ENCODE measurements at places on chromosomes 3 and 15.

- no peak for DNase-seq
Measured at GRCh38 chr3:127043731-127044510, 61.0 kb downstream of the PLXNA1 start.

DNA sequence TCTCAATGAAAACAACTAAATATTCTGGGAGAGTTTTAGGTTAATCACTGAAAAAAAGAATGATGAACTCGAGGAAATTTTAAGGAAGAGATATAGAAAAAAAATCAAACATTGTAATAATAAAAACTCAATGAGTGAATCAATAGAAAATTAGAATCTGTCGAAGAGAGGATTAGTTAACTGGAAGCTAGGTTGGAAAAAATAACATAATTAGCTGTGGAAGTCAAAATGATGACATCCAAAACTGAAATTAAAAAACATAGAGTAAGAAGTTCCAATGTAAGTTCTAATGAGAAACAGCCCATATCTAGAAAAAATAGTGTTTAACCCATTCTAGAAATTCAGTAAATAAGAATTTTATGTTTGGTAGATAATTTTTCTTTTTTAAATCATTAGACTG lies 299.3 kb upstream of the RARB start:
- DNase-seq = no peak

DNA sequence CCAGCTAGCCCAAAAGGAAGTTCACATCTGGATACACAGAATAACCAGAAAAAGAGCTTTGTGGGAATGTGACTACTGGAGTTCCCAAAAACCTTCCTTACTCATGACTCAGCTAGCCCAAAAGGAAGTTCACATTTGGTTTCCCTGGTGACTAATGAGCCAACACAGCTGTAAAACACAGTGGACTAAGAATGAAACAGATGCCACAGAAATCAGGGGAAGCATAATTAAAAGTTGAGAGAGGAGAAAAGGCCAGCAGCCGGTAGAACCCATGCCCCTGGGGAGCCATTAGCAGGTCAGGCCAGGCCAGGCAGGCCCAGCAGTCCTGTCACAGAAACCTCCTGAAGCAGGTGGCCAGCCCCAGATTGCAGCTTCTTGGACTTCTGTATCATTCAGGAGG lies 130.3 kb downstream of the GHSR start:
- DNase-seq = no peak

- DNase-seq = no peak
Measured at GRCh38 chr3:4322635-4323034, 19.5 kb downstream of the SETMAR start.

DNA sequence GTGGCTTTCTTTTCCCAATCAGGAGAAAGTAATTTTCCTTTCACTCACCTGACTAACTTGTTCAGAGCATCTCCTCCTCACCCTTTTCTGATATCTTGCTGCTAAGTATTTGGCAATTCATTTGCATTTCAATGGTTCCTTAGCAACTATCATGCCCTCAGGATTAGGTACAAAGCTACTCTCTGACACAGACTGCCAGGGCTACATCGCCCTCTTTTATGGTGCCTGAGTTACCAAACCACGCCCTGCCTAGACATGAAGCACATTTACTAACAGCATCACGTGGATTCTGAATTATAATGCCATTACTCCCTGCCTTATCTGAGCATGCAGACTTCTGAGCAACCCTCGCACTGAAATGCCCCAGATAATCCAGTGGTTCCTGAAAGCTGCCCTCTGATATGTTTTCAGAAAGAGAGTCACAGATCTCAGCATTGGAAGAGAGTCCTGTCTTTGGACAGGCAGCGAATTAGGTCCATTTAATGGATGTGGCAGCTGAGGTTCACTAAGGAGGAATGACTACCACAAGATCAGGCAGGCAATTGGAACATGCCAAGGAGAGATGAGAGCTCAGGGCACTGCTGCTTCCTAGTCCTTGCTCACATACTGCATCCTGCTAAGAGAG lies 14.5 kb downstream of the EPHB1 start:
- no peak for DNase-seq

DNA sequence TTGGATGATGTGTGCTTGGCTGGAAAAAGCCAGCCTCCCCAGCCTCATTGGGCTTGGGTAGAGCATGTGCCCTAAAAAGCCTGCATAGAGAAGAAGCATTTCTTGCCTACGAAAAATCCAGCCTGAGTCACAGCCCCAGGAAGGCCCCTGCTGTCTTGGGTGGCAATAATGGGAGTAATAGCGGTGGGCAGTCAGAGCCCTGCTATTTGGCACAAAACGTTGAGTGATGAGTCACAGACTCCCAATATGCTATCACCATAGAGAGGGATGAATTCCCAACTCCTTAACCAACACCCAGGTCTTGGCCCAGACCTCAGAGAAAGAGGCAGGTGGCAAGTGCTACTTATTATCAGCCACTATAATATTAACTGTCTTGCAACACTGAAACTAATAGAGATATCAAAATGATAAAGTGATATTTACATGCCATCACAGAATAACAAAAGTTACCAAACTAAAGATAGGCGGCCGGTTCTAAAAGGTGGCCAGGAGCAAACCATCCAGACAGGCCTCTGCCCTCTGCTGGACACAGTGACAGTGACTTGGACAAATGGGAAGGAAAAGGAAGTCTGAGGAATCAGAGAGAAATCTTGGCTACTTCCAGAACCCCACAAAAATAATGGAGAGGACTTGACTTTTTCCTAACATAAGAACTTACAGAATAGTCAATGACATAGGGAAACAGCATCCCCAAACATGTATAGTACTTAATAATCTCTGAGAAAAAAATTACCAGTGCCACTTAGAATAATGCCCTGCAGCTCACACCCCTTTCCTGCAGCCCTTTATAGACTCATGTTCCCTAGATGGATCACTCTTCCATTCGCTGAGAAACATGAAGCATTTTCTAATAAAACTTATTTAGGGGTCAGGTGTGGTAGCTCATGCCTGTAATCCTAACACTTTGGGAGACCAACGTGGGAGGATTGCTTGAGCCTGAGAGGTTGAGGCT lies 51.9 kb upstream of the MUC13 start:
- no peak for DNase-seq

GRCh38 chr3:197027896-197028727 lies 1.5 kb downstream of the MELTF start:
- no peak for DNase-seq

GRCh38 chr3:152842413-152842812 lies 7.5 kb downstream of the P2RY1 start:
- DNase-seq = no peak

DNA sequence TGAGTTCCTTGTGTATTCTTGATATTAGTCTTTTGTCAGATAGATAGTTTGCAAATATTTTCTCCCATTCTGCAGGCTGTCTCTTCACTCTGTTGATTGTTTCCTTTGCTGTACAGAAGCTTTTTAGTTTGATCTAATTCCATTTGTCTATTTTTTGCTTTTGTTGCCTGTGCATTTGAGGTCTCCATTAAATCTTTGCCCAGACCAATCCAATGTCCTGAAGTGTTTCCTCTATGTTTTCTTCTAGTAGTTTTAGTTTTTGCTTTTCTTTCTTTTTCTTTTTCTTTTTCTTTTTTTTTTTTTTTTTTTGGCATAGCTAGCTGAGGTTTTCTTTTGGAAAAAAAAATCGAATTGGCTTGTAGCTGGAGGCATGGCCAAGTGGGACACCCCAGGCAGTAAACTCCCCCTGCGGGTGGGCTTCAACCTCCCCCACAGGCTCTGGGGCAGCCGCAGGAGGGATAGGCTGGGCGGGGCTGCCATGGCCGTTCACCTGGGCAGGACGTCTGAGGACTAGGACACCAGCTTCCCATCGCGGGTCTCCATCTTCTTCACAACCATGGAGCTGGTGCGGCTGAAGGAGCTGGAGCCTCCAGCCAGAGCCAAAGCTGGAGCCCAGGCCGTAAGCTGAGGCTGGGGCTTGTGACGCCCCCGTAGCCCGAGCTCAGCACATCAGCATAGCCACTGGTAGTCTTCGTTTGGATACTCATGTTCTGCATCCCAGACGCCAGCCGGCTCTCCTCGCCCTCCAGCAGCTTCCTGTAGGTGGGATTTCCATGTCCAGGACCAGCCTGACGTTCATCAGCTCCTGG lies 16.2 kb upstream of the PSTPIP1 start:
- no peak for DNase-seq

GRCh38 chr3:9183011-9183410 lies 66.4 kb downstream of the SRGAP3 start:
- no peak for DNase-seq

DNA sequence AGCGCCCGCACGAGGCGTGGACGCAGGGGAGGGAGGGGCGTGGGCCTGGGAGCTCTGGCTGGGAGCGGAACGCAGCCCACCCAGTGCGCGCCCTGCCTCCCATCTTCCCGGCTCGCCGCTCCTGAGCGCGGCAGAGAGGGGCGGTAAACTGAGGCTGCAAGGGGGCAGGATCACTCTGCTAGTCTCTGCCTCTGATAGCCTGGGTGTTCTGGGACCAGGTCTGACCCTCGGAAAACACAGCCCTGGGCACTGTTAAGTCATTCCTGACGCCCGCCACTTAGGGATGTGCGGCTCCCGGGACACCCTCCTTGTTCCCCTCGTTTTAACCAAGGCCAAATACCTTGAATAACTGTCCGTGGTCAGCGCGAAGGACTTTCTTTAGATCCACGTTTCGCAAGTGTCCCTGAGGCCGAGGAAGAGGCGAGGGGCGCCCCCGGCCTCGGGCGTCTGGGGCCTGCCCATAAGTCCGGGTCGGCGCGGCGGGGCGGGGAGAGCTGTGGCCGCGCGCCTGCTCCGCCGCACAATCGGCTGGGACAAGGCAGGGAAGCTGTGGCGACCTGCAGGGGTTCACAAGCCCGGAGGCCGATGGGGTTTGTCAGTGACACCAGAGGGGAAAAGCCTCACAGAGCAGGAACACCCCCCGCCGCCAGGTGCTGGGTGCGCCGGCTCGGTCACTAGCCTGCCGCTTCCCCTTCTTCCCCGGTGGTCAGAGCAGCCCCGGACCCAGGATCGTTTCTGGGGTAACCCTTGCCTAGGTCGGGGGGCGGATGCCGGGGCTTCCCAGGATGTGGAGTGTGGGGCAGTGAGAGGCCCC lies 1.5 kb downstream of the ITPKA start:
- no peak for DNase-seq

GRCh38 chr3:177597311-177598096 lies 400.2 kb upstream of the TBL1XR1 start:
- peak; percentile 11 for DNase-seq

- no peak for DNase-seq
Measured at GRCh38 chr3:174737966-174738365, 121.2 kb upstream of the NAALADL2 start.
